ENCODE measurements at places on chromosomes 12 and 14. TPM values are rescaled to one million over a fixed set of nuclear protein-coding genes. Genes with fewer than 3 reads are reported as not detected.

The RPS6KA5 gene
- total RNA-seq: 18.5 TPM

The PTPRO gene
- 0.94 TPM for total RNA-seq

The OVCH1 gene
- total RNA-seq: not detected

The IFNG-AS1 gene
- total RNA-seq: not detected

The IFT81 gene
- 1.4 TPM for total RNA-seq

The LRTM2 gene
- not detected for total RNA-seq

The TRAFD1 gene
- total RNA-seq: 64.2 TPM

The TMEM117 gene
- total RNA-seq: 1.3 TPM

The KLRC4 gene
- 7.1 TPM for total RNA-seq

The KRT2 gene
- total RNA-seq: not detected

GRCh38 chr12:6195665-6196535 is 4.3 kb upstream of the CD9 start:
- DNase-seq: peak; percentile 78

GRCh38 chr14:44995770-44996294 is 33.8 kb downstream of the TOGARAM1 start:
- DNase-seq: no peak

DNA sequence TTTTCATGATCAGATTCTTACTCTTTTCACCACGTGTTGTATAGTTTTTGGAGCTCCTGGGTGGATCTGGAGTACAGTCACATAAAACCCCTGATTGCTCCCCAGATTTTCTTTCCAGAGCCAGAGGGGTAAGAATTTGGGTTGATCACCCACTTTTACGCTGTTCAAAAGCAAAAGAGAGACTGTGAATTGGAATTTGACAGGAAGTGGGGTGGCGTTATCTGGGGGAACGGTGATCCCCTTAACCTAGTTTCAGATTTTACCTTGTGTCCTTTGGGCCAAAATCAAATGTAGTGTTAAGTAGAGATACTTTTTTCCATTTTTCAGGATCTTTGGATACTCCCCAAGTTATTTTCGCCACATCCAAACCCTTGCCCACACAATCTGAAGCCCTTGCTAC is 75.6 kb downstream of the TGFB3 start:
- no peak for DNase-seq

GRCh38 chr14:101587441-101587911 is 26.2 kb downstream of the DIO3 start:
- DNase-seq: no peak

DNA sequence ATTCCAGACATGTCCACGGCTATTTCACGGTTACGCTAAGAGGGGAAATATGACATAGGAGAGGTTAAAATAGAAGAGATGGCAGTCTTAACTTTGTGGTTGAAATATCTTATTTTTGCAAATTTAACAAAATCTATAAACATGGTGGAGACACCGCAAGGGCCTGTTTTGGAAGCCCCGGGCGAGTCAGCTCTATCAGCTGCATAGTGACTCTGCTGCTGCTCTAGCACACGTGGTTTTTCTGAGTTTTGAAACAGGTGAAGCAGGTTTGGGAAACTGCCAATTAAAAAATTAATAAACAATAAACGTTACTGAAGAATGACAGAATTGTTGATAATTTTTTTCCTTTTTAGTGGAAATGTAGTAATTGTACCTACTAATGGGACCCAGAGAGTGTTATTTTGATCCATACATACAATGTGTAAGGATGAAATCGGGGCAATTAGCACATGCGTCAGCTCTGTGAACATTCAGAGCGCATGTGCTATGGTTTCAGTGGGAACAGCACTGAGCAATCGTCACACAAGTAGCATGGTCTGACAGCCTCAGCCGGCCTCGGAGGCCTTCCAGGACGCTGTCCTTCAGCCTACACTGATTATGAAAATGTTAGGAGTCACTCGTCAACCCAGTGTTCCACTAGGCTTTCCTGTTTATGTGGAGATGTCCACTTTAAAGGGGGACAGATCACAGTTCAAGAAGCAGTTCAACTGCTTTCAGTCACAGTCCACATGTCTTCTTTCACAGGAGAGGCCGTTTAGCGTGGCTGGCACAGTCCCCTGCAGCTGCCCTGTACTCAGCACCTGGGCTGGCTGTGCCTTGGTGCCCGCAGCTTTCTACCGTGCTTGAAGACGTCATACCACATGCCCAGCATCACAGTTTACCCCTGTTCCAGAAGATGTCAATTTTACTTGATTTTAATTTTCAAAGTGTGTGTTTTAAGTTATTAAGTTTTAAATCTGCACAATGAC is 51.8 kb downstream of the MOK start:
- DNase-seq: no peak

- DNase-seq: no peak
These were observed 4.0 kb downstream of the C14orf119 start for GRCh38 chr14:23099212-23099861.

DNA sequence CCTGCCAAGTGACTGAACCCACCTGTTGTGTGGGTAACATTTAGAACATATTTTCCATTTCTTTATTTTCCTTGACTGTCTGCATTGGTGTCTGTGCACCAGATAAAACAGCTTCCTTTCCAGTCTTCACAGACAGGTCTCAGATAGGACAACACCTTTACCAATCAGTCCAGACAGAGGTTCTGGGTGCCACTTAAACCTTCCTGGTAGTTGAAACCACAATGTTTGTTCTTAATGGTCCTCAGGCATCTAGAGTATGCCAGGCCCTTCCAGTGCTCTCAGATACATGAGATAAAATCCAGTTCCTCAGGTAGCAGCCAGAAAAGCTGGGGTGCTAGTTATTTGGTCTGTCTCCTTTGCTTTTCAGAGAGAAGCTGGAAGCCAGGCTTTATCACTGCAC is 7.0 kb upstream of the CLEC2D start:
- no peak for DNase-seq

DNA sequence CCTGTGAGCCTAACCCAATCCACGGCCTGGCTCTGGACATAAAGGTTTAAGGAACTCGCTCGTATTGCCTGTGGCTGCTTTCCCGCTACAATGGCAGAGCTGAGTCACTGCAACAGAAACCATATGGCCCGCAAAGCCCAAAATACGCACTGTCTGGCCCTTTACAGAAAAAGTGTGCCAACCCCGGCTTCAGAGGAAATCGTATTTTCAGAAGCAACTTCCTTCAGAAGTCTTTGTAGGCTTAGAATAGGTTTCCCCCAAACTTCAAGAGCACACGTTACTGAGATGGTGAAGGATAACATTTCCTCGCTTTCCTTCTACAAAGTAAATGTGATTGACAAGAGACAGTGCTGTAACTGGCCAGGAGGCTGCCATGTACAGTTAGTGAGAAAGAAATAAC is 34.8 kb upstream of the TESC start:
- DNase-seq: peak; percentile 73

DNA sequence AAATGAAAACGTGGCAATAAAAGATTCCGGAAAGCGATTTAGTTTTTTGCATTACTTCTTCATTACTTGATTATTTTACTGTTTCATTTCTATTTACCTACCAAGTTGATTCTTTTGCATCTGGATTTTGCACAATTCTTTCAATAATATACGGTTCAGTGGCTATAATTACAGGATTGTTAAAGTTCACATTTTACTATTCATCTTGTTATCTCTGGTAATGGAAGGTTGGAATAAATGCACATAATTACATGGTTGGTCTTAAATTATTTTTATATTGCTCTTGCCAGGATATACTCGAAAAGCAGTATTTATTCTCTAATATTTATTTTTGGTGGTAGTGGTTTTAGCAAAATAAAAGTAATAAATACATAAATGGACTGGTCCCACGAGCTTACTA is 837.9 kb downstream of the DIO2 start:
- DNase-seq: no peak

DNA sequence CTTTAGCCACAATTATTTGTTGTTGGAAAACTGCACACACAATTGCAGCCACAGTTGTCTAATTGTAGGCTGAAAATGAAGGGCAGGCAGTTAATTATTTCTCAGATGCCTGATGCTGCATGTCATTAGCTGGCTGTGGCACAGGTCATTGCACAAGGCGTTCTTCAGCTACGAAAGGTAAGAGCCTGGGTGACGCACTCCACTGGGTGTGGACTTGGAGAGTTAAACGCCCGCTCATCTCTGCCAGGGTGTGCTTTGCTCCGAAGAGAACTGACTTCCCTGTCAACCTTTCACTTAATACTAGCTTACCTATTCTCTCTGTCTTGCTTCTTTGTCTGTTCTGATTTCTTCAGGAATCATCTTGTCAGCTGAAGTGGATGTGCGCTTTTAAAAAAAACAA is 91.4 kb upstream of the CPM start:
- DNase-seq: no peak

DNA sequence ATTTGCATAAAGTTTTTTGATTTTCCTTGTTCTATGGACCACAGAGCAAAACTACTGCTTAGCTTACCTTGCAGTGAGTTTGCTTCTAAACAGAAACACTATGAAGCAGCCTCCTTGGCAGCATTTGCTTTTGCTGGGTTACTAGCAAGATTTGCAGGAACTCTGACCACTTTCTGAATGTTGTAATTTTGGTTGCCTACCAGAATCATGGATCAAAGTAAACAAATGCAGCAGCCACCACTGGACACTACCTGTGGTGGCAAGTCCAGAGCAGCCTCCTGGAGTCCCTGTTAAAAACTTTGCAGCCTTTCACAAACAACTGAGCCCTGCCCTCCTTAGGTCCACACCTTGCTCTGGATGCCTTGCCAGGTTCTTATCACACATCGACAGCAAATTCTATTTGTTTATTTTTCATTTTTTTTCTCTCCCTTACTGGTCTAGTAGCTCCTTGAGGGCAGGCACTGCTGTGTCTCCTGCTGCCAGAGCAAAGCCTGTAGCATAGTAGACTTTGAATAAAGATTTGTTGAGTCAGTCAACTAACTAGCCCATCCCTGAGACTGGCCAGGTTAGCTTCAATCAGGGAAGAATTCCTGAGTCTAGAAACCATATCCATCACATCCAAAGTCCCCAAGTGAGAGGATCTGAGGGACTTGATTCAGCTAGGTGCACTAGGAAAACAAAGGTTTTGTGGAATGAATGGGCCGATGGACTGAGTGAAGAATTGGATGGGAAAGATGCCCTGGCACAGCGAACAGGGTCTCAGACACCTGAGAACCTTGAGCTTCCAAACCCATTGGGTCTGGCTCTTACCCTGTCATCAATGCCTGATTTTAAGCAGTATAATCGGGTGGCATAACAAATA is 5.7 kb downstream of the TTC6 start:
- no peak for DNase-seq

DNA sequence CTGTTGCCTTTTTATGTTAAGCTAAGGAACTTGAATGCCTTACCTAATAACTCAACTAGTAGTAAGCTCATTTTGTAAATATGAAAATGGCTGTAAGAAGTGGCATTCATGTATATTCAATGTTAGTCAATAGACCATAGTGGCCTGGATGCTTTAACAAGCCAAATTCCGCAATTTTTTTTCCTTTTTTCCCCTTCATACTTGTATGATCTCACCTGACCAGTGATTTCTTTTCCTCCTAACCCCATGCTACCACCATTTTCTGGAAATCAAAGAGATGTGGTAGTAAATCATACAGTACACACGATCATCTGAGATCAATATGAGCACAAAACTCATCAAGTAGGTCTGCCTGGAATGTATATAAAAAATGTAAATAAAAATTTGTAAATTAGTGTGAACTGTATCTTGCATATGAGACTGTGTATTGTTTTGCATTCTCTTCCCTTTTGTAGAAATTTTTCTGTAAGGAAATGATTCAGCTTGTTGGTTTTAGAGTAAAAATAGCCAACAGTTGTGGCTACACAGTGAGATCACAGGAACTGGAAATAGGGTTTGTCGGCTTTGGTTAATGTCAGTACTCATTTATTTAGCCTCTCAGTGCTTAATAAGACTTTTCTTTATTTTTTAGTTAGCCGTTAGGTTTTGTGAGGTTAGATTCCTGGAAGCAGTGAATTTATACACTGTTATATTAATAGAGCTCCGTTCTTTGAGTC is 62.5 kb downstream of the ETNK1 start:
- DNase-seq: peak; percentile 2

DNA sequence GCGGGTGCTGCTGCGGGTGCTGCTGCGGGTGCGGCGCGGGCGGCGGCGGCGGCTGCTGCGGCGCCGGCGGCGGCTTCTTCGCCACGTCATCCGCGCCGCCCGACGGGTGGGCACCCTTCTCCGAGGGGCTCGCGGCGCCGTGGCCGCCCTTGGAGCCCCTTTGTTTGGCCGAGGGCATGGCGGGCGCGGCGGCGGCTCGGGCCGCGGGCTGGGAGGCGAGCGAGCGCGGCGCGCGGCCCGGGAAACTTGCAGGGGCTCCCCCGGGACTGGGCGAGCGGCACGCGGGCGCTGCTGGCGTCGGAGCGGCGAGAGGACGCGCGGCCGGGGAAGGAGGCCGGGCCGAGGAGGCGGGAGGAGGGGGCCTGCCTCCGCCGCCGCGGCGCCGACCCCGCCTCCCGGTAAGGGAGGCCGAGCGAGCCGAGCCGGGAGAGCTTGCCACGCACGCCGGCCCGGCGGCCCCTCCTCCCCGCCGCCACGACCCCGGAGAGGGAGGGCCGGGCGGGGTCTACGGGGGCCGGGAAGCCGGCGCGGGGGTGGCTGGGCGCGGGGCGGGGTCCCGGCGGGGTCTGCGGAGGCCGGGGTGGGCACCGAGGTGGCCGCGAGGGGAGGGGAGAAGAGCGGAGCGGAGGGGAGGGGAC is at the start of gene CKAP4:
Gene CKAP4, minus strand, starts transcription at position 347 of the 638 bp plus-strand sequence. Its CDS starts 169 bp downstream, at position 178.
- DNase-seq: peak; percentile 69

GRCh38 chr12:4044101-4044500 is 170.9 kb upstream of the PARP11 start:
- no peak for DNase-seq

DNA sequence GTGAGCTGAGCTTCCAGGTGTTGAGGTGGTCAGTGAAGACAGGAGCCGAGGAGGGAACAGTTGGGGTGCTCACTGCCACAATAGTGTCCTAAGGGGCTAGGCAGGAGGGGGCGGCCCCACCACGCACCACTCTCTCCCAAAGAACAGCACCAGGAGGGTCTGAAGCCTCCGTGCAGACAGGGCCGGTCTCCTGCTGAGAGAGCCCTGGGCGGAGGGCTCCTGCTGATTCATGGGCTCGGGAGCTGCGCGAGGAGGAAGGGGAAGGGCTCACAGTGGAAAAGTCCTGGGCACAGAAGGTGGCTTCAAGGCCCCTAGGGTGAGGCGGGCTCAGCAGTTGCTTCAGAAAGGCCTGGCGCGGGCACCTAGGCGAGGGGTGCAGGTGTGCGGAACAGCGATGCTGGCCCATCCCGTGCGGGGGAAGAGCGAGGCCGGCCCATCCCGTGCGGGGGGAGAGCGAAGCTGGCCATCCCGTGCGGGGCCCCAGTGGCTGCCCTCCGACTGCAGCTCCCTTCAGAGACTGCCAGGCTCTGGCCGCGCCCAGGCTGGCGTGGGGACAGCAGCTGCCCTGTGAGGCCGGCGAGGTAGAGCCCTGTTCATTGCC is 176.7 kb downstream of the ADGRD1 start:
- no peak for DNase-seq
